ENCODE measurements at places on chromosomes 5 and 9.

GRCh38 chr9:7707934-7708333 is 91.6 kb downstream of the DMAC1 start:
- no peaks in the 10 kb centered on the region for H3K36me3 ChIP-seq
- no peak overlapping the region for H3K4me3 ChIP-seq
- no peak overlapping the region for H3K27ac ChIP-seq
- no peak for DNase-seq
- 0 out of 2 replicates have a peak, but pooled peaks cover 3% of the 10 kb centered on the region for H3K27me3 ChIP-seq

DNA sequence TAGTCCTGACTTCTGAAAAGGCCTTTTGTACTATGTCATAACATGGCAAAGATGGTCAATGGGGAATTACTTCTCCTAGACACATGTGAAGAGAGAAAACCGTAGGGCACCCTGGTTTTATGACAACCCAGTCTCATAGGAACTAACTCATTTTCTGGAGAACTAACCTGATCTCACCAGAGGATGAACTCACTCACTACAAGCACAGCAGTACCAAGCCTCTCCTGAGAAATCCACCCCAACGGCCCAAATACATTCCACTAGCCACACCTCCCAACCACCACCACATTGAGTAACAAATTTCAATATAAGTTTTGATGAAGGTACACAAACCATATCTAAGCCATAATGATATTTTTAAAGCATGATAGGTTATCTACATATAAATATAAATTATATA is 909.3 kb upstream of the CDH10 start:
- no peak for DNase-seq
- no peak overlapping the region for H3K27ac ChIP-seq
- no peaks in the 10 kb centered on the region for H3K36me3 ChIP-seq
- no peaks in the 10 kb centered on the region for H3K27me3 ChIP-seq

GRCh38 chr5:128093368-128093767 is 9.8 kb downstream of the SLC12A2 start:
- no peaks in the 10 kb centered on the region for H3K27me3 ChIP-seq
- no peak overlapping the region for H3K4me3 ChIP-seq
- H3K36me3 ChIP-seq: no peaks in the 10 kb centered on the region
- H3K4me1 ChIP-seq: no peaks in the 10 kb centered on the region
- no peak overlapping the region for H3K27ac ChIP-seq

GRCh38 chr5:34496701-34497469 is 159.2 kb upstream of the RAI14 start:
- DNase-seq: no peak
- no peak overlapping the region for H3K4me3 ChIP-seq
- no peaks in the 10 kb centered on the region for H3K27me3 ChIP-seq
- H3K4me1 ChIP-seq: peaks cover 6% of the 10 kb centered on the region
